Hair follicle dermal papilla cell (primary cell): ENCODE measurements at places on chromosomes 1 and 21. TPM values are rescaled to one million over a fixed set of nuclear protein-coding genes. Genes with fewer than 3 reads are reported as not detected.

Gene NPHS2
- not detected in 2 replicates for total RNA-seq

Gene GCSAML
- not detected in 2 replicates for total RNA-seq

Gene CD53
- not detected in 2 replicates for total RNA-seq

Gene PROK1
- total RNA-seq = 0.12 TPM in 1 of 2 replicates, not detected in the other

Gene SLC44A5
- total RNA-seq = 0.12 and 0.49 TPM in 2 replicates
